ENCODE measurements at places on chromosomes 2 and 18. TPM values are rescaled to one million over a fixed set of nuclear protein-coding genes. Genes with fewer than 3 reads are reported as not detected.

CYP1B1 gene
- polyA plus RNA-seq = 112 TPM

DNA sequence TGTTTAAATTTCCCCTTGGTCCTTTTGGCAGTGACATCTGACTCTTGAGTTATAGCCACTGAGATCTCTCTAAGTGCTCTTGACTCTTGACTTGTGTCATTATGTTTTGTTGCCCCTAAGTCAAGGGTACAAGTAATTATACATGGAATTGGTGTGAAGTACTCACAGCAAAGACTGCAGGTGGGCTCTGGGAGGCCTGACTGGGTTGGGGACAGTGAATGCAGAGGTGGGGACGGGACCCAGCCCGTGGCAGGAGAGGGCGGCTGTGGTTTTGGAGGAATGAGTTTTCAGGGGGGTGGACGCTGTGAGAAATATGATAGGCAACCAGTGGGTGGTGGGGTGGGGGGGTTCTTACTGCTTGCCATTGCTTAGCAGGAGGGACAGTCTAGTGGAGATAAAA is 97.8 kb downstream of the NCK2 start:
- no peak overlapping the region for H3K27ac ChIP-seq
- no peaks in the 10 kb centered on the region for H3K27me3 ChIP-seq
- no peaks in the 10 kb centered on the region for H3K4me1 ChIP-seq
- no peak for DNase-seq

DNA sequence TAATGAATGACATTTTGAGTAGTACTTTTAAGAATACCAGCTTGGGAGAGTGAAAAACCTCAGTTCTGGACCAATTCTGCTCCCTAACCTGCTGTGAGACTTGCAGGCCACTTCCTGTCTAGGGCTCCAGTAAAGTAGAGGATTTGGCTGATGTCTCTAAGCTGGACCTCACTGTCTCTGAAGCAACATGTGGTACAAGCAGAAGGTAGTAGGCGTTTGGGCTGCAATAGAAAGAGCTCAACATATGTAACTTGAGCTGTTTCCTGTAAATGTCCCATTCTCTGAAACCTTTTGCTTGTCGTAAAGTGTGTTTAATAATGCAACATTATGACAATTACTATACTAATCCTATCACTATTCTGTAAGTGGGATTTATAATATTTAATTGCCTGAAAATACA is 213.1 kb downstream of the MYO3B start:
- H3K27ac ChIP-seq = no peak overlapping the region
- no peak overlapping the region for H3K4me3 ChIP-seq
- peaks cover 14% of the 10 kb centered on the region for H3K27me3 ChIP-seq

GRCh38 chr2:210233487-210233886 is 8.2 kb upstream of the ACADL start:
- no peak overlapping the region for H3K27ac ChIP-seq
- H3K36me3 ChIP-seq = no peaks in the 10 kb centered on the region
- no peak overlapping the region for H3K4me3 ChIP-seq
- H3K27me3 ChIP-seq = no peaks in the 10 kb centered on the region
- no peak for DNase-seq
- no peaks in the 10 kb centered on the region for H3K4me1 ChIP-seq

CFLAR gene
- polyA plus RNA-seq = 46.1 TPM

- no peak overlapping the region for H3K4me3 ChIP-seq
- H3K36me3 ChIP-seq = peaks cover 19% of the 10 kb centered on the region
- H3K27me3 ChIP-seq = no peaks in the 10 kb centered on the region
- DNase-seq = peak; percentile 37
Measured at GRCh38 chr18:8763611-8764010, 58.3 kb downstream of the MTCL1 start.

COL4A4 gene
- polyA plus RNA-seq = 0.66 TPM

DOK6 gene
- polyA plus RNA-seq = 1.1 TPM

- no peaks in the 10 kb centered on the region for H3K27me3 ChIP-seq
- no peaks in the 10 kb centered on the region for H3K4me1 ChIP-seq
- H3K4me3 ChIP-seq = no peak overlapping the region
Measured at GRCh38 chr2:112454586-112454985, 21.1 kb upstream of the RGPD8 start.

DNA sequence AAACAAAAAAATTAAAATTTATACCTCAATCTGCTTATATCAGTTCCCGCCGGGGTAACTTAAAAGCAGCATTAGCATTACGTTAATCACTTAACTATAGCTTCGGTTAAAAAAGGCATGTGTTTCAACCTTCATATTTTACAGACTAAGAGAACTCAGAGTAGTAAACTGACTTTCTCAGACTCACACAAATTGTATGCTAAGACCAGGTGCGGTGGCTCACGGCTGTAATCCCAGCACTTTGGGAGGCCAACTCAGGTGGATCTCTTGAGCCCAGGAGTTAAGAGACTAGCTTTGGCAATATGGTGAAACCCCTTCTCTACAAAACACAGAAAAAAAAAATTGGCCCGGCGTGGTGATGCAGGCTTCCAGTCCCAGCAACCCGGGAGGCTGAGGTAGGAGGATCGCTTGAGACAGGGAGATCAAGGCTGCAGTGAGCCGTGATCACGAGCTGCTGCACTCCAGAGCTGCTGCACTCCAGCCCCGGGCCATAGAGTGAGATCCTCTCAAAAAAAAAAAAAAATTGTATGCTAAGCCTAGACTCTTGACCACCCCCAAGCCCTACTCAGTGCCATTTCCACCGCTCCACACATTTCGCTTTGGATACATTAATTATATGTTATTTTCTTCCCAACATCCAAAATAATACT is 2.4 kb downstream of the HNRNPLL start:
- H3K27ac ChIP-seq = peak overlapping the region; percentile 82
- no peaks in the 10 kb centered on the region for H3K36me3 ChIP-seq
- H3K4me3 ChIP-seq = peak overlapping the region; percentile 94
- no peaks in the 10 kb centered on the region for H3K27me3 ChIP-seq

MYO3B gene
- polyA plus RNA-seq = not detected

SAG gene
- not detected for polyA plus RNA-seq

DNA sequence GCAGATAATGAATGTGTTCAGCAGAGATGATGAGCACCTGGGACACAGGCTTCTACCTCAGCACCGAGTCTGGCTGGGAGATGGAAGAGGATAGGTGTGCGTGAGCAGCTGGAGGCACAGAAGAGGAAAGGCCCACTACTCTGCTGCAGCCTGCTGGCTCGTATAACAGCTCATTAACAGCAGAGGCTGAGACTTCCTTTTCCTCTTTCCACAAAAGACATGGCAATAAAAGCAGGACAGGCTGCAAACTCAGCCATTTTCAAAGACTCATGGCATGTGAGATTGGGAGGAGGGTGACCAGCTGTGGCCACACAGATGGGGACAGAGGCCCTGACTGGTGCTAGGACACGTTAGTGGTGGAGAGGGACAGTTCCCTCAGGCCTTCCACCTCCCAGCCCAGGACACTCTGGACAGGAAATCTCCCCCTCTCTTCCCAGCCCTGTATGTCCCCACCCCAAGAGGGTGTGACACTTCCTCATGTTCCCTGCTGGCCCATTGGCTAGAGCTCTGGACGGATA is 60.3 kb downstream of the CACNB4 start:
- H3K4me3 ChIP-seq = no peak overlapping the region
- peaks cover 13% of the 10 kb centered on the region for H3K27me3 ChIP-seq
- no peak overlapping the region for H3K27ac ChIP-seq
- DNase-seq = no peak

GRCh38 chr2:195392446-195393336 is 264.3 kb upstream of the SLC39A10 start:
- DNase-seq = no peak
- no peak overlapping the region for H3K27ac ChIP-seq
- H3K36me3 ChIP-seq = no peaks in the 10 kb centered on the region
- no peaks in the 10 kb centered on the region for H3K27me3 ChIP-seq
- no peak overlapping the region for H3K4me3 ChIP-seq

- DNase-seq = peak; percentile 63
- peak overlapping the region; percentile 94 for H3K27ac ChIP-seq
- H3K27me3 ChIP-seq = no peaks in the 10 kb centered on the region
- no peaks in the 10 kb centered on the region for H3K36me3 ChIP-seq
Measured at GRCh38 chr18:9475643-9476591, 604 bp downstream of the RALBP1 start.

SLC23A3 gene
- 0.58 TPM for polyA plus RNA-seq

DNA sequence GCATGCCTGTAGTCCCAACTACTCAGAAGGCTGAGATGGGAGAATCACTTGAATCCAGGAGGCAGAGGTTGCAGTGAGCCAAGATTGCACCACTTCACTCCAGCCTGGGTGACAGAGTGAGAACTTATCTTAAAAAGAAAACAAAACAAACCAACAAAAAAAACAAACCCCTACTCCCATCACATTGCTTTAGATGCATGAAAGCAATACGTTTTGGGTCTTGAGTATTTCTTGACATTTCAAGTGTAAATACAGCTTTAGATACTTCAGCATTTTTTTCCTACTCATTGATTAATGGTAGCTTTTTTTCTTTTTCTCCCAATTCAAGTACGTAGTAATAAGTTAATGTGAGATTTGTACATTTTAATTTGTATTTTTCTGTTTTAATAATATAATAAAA is 20.3 kb downstream of the RASGRP3 start:
- H3K36me3 ChIP-seq = no peaks in the 10 kb centered on the region
- H3K27me3 ChIP-seq = no peaks in the 10 kb centered on the region
- H3K4me3 ChIP-seq = no peak overlapping the region

- H3K4me3 ChIP-seq = no peak overlapping the region
- no peaks in the 10 kb centered on the region for H3K4me1 ChIP-seq
- no peaks in the 10 kb centered on the region for H3K27me3 ChIP-seq
- no peaks in the 10 kb centered on the region for H3K36me3 ChIP-seq
Measured at GRCh38 chr2:172072303-172072702, 13.0 kb upstream of the DLX1 start.

DNA sequence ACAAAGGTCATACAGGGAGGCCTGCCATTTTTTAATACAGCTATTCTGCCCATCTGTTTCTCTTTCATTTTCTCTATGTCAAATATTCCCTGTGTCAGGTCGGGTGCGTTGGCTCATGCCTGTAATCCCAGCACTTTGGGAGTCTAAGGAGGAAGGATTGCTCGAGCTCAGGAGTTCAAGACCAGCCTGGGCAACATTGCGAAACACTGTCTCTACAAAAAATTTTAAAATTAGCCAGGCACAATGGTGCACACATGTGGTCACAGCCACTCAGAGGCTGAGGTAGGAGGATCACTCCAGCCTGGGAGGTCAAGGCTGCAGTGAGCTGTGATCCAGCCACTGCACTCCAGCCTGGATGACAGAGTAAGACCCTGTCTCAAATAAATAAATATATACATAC is 34.7 kb downstream of the TMEM37 start:
- H3K4me3 ChIP-seq = no peak overlapping the region
- DNase-seq = no peak
- no peaks in the 10 kb centered on the region for H3K36me3 ChIP-seq
- H3K27ac ChIP-seq = no peak overlapping the region

DNA sequence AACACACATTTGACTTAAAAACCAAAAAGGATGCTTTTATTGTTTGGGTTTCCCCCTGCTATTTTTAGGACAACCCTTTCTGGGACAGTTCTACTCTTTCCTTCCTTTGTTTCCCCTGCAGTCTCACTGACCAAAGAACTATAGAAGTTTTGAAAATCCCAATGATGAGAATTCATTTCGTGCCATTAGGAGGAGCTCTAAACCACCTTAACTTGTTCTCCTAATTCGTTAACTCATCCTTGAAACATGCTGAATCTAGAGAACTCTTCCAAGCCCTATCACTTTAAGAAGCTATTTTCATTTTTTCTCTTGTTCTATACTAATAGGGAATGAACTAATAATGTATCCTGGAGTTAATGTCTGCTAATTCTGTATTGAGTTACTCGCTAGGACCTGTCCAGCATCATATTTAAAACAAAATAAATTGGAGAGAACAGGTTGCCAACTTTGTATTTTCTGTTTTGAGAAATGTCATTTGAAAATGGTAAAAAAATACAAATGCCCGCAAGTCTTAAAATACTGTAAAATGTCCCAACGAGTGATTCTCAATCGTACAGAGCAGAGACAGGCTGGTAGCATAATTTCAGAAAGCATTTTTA is 62.9 kb downstream of the AFTPH start:
- H3K27ac ChIP-seq = no peak overlapping the region
- peaks cover 7% of the 10 kb centered on the region for H3K4me1 ChIP-seq
- H3K27me3 ChIP-seq = no peaks in the 10 kb centered on the region
- DNase-seq = peak; percentile 80
- H3K36me3 ChIP-seq = peaks cover 8% of the 10 kb centered on the region
- no peak overlapping the region for H3K4me3 ChIP-seq

DNA sequence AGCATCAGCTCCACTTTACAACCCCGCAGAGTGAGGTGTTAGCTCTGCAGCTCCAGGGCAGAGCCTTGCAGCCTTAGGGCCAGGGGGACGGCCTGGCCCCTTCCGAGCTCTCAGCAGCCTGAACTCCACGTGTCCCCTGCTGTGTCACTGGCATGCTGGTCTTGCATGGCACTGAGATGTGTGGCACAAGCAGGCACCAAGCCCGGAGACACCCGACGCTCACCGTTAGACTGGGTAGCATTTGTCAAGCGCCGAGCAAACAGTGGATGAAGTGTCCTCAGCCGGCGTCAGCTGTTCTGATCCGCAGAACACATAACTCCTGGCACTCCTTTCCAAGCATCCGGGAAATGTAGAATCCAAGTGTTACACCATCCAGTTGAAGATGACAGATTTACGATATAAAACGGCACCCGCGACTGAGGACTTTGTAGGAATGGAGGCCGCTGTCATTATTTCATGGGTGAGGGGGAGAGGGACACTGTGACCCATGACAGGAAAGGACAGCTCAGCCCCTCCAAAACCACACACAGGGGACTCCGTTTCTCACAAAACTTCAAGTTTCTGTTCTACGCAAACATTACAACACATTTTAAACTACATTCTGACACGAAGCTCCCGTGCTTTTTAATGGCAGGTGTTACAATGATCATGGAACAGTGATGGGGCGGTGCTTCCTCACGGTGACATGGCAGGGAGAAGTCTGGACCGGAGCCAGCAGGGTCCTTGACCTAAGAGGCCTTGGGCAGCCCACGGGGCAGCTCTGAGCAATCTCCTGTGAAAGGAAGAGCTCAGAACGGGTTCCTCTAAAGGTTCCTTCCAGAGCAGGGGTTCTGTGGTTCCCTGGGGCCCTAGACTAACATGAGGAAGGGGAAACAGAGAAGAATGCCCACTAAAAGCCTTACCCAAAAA is 89.4 kb downstream of the HDAC4 start:
- peaks cover 27% of the 10 kb centered on the region for H3K4me1 ChIP-seq
- H3K27ac ChIP-seq = no peak overlapping the region
- no peaks in the 10 kb centered on the region for H3K27me3 ChIP-seq
- peak; percentile 81 for DNase-seq
- 0 out of 2 replicates have a peak overlapping the region, but pooled peaks have one; percentile 22 for H3K4me3 ChIP-seq
- H3K36me3 ChIP-seq = no peaks in the 10 kb centered on the region

DNA sequence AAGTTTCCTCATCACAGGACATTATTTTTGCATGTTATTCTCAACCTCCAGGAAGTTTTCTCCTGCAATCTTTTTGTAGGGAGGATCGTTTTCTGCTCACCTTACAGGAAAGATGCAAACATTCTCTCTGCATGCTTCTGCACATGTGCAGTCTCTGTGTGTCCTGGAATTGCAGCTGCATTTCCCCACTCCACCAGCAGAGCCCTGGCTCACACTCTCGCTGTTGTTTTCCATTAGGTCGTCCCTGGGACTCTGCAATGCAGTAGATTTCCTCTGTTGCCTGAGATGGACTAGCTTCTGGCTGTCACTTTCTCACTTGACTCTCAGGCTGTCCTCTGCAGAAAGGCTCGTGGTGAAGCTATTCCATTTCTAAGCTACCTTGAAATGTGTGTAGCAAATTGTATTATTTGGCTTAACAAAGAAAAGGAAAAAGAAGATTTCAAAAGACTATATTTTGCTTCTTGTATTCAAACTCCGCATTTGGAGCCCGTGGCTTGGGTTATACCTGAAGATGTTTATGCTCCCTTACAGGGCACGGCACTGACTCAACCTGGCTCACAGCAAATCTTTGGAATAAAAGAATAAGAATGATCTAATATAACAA is 346.7 kb downstream of the RAD51AP2 start:
- H3K4me1 ChIP-seq = no peaks in the 10 kb centered on the region
- no peaks in the 10 kb centered on the region for H3K27me3 ChIP-seq
- H3K27ac ChIP-seq = no peak overlapping the region
- no peak overlapping the region for H3K4me3 ChIP-seq
